ENCODE measurements at places on chromosomes 3 and 15.

DNA sequence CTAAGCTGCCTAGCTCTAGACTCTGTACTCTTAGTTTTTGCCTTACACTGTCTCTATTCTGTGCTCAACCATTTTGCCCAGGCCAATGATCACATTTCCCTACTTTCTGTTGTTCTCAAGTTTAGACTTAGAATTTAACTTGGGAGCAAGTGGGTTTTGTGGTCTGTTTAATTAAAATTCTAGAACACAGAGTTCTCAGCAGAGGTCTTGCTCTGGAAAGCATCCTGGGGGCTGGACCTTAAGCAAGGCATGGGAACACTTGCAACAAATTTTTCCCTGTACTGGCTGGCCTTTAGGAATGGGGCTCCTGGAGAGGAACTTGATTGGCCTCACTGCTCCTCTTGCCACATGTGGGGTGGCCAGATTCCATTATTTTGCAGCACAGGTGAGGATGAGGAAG, 236.3 kb upstream of the LRTM1 start:
- DNase-seq: no peak

DNA sequence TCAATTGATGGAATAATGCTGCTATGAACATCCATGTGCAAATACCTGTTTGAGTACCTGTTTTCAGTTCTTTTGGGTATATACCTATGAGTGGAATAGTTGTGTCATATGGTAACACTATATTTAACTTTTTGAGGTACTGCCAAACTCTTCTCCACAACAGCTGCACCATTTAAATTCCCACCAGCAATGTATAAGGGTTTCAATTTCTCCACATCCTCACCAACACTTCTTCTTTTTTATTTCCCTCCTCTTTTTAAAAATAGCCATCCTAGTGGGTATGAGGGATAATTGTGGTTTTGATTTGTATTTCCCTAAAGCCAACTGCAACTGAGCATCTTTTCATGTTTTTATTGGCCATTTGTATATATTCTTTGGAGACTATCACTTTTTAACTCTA, 31.3 kb upstream of the ARHGEF3 start:
- DNase-seq: no peak

DNA sequence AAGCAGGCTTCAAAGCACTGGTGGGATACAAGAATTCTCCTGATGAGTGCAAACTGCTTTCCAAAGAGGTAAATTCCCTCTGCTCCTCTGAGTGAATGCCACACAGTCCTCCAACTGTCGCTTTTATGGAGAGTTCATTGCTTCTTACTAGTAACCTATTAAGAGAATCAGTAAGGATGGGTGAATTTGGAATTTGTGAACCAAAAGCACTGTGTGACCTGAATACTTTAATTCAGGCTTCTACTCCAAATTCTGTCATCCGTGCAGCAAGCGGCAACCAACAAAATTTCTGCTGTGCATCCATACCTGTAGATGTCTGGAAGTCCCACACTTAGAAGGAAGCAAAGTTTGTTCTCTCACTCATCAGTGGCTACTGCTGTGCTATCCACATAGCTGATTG, 66.7 kb upstream of the SNRK start:
- DNase-seq: no peak

DNA sequence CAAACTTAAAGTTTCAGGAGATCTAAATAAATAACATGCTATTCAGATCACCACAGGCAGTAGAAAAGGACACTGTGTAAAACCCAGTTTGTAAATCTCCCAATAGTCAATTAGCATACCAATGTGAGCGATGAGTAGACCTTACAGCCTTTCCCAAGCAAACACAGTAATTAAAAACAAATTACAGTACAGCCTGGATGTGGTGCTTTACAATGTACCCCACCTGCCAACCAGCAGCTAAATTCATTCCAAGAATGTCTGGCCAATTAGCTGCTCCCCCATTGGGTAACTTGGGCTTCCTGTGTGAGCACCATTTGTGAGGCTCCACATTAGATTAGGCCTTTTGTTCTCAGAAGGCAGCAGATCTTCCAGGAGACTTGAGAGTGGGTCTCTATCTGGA, 635.0 kb downstream of the TBL1XR1 start:
- no peak for DNase-seq

DNA sequence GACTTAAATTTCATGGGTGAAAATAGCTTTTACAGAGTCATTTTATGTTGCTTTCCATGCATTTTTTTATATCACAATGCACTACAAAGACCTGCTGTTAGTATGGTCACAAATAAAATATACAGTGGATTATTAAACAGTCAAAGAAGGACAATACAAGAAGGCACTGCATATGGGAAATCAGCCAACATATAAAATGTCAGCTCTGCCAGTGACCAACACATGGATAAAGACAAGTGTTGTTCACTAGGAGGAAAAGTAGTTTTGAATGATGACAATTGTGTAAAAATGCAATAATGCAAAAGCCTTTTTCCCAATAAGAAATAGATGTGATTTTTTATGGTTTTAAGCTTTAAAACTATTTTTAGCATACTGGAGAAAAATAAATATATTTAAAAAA, 425.3 kb upstream of the CBLB start:
- DNase-seq: no peak

DNA sequence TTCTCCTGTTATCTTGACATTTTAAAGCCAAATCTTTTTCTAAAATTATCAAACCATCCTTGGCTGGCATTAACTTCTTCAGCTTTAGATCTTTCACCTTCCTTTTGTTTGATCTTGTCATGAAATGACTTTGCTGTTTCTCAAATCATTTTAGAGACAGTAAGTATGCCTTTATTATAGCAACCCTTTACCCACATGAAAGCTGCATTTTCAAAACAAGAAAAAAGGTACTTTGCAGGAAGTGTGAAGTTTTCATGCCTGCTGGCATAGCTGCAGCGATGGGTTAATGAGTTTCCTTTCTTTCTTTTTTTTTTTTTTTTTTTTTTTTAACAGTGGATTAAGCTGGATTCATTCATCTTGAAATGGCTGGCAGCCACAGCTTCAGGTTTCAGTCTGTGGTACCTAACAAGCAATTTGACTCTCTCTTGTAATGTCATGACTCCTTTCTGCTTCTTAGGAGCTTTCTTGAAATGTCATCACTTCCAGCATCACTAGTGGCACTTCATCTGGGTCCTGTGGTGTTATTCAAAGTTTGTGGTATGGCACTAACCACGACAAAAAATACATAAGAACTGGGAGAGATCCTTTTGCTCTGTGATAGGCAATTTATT, 18.8 kb downstream of the SLC25A26 start:
- DNase-seq: no peak

DNA sequence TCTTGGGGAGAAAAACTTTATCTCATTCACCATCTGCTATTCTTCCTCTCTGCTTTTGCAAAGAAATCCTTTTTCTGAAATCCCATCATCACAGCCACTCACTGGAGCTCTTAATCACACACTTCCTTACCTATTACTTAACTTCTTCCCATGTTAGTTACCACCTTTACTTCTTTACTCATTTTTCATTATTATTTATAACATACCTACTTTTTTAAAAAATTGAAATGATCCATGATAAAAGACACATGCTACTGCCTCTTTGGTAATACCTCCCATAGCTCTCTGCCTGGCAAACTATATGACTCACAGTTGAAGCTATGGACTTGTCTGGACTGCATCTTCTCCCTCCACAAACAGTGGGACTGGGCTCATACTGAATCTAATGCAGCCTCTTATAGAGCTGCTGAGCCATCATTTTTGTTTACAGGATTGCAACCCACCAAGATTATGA, 150.3 kb downstream of the TNIK start:
- DNase-seq: peak; percentile 76

GRCh38 chr15:84946772-84947489, 34.7 kb upstream of the PDE8A start:
- DNase-seq: no peak

DNA sequence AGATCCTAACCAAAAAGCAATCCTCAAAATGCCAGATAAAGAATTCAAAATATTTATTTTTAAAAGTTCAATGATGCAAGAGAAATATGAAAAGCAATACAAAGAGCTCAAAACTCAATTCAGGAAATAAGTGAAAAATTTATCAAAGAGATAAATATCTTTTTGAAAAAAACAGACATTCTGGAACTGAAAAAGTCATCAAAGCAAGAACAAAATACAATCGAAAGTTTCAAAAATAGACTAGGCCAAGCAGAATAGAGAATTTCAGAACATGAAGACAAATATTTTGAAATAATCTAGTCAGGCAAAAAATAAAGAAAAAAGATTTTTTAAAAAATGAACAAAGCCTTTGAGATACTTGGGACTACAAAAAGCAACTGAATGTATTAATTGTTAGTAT, 83.4 kb upstream of the STT3B start:
- DNase-seq: no peak

DNA sequence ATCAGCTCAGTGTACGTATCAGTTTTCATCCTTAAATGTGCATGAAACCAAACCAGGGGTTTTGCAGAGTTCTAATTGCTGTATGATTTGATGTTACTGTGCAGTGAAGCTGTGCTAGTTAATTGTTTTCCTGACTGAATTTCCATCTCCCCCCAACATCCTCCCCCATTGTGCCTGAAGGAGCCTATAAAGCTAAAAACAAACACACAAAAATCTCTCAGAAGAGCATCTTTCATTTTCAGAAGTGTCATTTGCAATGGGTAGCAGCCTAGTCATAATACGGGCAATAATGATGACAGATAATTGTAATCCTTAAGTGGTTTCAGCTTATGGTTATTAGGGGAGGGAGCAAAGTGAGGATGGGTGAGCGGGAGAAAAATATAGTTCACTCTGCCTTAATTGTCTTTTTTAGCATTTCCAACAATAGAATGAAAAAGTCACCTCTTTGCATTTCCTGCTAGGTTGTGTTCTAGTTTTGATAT, 207.9 kb upstream of the TBL1XR1 start:
- DNase-seq: no peak

DNA sequence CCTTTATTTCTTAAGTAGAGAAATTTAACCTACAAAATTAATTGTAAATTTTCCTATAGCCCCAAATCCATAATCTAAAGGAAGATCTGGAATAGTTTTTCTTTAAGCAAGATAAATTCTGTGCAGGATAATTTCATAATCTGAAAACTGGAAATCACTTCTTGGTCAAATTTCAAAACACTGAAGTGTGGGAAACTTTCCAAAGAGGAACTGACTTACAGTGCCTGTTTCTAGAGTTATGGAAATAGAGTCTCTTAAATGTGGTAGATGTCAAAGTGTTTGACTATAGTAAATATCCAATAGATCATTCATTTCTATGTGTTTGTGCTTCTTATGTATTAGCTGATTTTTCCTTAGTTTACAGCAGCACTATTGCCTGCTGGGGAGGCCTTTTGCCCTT, 1.6 kb upstream of the P2RY13 start:
- DNase-seq: peak; percentile 46

DNA sequence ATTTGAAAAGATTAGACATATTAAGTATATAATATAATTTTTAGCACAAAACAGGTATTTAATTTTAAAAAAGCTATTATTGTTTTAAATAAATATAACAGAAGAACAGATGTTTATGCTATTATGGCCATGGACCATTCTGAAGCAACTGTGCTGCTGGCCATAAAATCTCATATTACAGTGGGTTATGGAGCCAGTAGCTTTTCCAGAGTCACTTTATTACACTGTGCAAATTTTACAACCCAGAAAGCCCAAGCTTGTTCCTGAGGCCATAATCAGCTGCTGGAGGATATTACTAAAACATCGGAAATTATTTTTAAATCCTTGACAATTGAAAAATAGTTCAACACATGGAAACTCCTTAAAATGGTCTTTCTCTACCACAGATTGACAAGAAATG, 557.3 kb upstream of the KCNMB2 start:
- DNase-seq: no peak

GRCh38 chr15:73694419-73694818, 10.2 kb downstream of the CD276 start:
- no peak for DNase-seq

GRCh38 chr15:63826528-63826927, 7.2 kb downstream of the HERC1 start:
- DNase-seq: peak; percentile 59

DNA sequence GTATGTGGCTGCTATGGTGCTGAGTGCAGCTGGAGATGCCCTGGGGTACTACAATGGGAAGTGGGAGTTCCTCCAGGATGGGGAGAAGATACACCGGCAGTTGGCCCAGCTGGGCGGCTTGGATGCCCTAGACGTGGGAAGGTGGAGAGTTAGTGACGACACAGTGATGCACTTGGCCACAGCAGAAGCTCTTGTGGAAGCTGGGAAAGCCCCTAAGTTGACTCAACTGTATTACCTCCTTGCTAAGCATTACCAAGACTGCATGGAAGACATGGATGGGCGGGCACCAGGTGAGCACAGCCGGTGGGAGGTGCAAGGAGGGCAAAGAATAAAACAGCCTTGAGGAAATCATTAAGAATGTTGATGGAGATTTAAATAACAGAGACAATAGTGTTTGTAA, 2.9 kb downstream of the ADPRH start:
- DNase-seq: no peak

DNA sequence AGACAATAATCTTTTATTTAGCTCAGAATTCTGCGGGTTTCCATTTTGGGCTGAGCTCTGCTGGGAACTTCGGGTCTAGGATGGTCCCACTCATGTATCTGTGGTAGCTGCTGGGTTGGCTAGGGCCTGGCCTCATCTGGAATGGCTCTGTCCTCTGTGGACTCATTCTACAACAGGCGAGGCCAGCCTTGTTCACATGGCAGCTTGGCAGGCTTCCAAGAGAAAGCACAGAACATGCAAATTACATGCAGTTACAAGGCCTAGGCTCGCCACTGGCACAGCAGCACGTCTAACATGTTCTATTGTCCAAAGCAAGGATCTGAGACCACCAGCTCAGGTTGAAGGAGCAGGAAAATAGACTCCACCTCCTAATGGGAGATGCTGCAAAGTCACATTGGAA, 431.4 kb downstream of the PDCD6IP start:
- no peak for DNase-seq

- peak; percentile 53 for DNase-seq
Observed at GRCh38 chr3:101574388-101575112, 570 bp downstream of the PCNP start.

GRCh38 chr3:102018551-102018950, 169.2 kb downstream of the NFKBIZ start:
- DNase-seq: no peak

- no peak for DNase-seq
Observed at GRCh38 chr3:193546129-193546528, 8.6 kb downstream of the ATP13A4 start.

GRCh38 chr3:8436661-8437287, 64.8 kb upstream of the LMCD1 start:
- no peak for DNase-seq

GRCh38 chr15:26352909-26353308, 420.0 kb downstream of the GABRB3 start:
- no peak for DNase-seq

DNA sequence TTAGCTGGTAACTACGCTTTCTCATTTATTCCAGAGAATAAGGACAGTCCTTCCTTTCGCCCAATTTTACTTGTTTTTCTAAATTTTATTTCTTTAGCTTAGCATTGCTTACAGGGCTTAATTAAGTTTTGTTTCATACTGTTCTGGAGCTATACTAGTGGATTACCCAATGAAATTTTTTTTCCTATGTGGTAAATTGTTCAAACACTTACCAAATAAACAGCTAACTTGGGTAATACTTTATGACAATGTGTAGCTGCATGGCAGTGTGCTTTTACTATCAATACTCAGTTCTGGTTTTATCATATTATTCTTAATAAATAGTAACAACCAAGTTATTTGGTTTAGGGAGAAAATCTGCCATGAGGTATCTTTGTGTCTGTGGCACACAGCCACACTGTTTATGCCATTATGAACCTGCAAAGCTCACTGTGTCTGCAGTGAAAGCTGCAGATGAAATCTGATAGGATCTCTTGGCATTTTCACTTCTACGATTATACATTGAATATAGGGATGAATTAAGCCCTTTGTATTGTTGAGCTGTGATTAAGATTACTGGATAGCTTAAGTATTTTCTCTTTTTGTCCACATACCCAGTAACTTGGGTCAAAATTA, 37.2 kb downstream of the UBE2E2 start:
- DNase-seq: no peak
